Stimulated activated CD8-positive, alpha-beta memory T cell treated with anti-CD3 and anti-CD28 coated beads, Interleukin-4, amount 100 ng/mL, for 24 hours (primary cell): ENCODE measurements at places on chromosomes 1 and 21.

DNA sequence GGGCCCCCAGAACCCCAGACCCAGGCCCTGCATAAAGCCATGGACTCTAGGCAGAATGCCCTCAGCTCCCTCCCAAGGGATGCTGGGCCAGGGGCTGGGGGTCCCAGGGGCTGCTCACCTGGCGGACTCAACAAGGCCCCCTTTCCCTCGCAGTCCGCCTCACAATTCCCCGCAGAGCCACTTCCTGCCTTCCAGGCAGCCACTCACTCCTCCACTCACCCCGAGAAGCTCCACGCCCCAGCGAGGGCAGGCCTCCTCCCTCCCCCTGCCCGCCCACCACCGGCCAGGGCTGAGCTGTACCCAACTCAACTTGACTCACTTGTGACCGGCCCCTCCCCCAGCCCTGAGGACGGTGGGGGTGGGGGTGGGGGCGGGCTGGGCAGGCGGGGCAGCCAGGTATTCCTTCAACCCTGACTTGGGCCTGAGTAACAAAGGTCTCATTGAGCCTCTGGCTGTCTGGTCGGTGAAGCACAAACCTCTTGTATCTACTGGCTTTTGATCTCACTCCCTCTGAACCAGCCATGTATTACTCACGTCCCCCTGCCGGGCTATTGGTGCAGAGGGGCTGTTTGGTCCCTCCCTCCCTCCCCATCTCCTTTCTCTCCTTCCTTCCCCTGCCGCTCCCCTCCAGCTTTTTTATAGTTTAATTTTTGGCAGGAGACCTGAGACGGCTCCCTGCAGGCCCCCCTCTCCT lies 5.9 kb downstream of the BLACAT1 start:
- peak; percentile 37 for DNase-seq

DNA sequence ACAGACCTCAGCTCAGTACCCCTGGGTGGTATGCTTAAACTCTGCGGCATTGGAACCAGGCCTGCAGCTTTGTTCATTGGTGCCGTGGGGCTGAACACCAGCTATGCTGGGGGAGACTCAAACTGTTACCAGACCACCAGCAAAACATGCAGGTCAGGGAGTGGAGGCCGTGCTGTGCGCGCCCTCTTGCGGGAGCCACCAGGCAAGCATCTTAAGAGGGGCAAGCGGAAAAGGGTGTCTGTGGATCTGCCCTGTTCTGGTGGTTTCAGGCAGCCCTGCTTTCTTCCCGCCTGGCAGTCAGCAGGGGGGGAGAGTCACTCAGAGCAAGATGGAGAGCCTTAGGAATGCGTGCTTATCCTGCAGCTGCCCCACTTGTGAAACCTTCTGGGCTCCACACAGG lies 276.9 kb upstream of the ZRANB2 start:
- no peak for DNase-seq

DNA sequence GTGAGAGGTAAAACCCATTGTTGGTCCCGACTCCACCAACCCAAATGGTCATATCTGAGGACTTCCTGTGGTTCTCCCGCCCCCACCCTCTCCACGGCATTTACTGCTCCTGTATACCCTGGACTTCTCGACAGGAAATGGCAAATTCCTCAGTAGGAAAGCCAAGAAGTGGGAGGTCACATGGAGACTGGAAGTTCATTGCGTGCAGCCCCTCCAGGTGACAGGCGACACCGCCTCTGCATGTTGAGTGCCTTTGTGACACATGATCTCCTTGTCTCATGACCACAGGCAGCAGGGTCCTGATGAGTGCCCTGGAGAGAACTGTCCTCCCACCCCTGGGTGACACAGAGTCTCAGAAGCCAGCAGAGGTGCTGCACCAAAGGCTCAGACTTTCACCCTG lies 24.2 kb downstream of the ERG start:
- DNase-seq, result no peak

DNA sequence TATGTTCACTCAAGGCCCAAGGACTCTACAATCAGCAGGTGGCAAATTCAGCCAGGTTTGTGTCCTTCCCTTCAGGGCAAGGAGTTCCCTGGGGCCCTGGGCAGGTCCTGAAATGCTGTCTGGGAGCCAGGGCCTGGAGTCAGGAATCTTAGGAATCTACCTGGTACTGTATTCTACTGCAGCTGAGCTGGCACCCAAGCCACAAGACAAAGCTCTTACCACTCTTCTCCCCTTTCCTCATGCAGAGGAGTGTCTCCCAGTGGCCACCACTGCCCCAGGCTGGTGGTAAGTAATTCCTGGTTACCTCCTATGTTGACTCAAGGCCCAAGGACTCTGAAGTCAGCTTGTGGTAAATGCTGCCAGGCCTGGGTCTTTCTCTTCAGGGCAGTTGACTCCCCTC lies 153.4 kb downstream of the NRIP1 start:
- no peak for DNase-seq

DNA sequence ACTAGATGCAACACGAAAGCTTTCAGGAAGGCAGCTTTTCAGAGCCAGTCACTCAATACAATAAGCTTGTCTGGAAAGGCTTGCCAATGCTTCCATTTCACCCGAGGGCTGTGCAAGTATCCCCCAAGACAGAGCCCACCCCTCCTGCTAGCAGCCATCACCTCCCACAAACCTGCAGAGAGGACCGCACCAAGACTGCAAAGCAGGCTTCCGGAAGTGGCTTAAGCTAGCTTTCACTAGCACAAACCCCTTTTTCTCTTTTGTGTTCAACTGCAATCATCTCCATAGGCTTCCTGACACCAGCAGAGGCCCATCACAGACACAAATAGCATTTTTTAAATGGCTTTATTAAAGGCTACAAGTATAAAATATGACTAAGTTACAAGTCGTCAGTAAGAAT lies 31.5 kb downstream of the C1orf198 start:
- DNase-seq, result no peak

DNA sequence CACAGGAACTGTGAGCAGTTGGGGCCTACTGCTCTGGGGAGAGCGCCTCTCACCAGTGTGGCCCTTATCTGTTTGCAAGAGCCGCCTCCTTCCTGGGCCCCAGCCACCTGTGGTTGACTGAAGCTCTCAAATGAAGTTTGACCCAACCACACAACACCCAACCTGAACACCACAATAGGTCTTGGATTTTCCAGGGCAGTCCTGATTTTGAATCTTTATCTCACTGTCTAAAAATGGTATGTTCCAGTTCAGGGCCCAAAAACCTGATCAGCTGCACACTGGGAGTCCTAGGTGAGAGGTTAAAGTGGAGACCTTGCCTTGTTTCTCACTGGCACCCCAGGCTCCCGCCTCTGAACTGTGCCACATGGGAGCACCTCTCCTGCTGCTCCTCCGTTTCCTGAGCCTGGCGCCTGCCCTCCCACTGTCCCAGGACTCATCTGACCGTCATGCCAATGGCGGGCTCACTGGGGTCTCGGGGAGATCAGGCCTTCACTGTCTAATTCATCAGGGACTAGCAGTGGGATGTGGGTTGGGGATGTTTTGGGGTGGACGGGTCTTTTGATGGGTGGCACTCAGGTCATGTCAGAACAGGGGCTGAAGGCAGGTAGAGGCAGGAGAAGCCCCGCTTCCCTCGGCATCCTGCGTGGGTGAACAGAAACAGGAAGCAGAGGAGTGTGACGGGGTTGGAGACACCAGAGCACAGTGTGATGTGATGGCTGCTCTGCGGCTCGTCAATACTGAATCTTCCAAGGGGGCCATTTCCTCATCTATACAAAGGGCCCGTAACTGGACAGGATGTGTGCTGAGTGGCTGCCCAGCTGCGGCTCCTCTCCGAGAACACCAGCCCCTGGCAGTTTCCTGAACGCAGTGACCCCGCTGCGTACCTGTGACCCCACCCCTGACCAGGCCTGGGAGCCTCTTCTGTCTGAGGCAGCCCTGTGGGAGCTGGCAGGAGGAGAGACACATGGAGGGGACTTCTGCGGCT lies 59.6 kb upstream of the ITPKB start:
- peak; percentile 45 for DNase-seq

GRCh38 chr1:67264899-67265298 lies 42.8 kb upstream of the IL12RB2 start:
- no peak for DNase-seq

DNA sequence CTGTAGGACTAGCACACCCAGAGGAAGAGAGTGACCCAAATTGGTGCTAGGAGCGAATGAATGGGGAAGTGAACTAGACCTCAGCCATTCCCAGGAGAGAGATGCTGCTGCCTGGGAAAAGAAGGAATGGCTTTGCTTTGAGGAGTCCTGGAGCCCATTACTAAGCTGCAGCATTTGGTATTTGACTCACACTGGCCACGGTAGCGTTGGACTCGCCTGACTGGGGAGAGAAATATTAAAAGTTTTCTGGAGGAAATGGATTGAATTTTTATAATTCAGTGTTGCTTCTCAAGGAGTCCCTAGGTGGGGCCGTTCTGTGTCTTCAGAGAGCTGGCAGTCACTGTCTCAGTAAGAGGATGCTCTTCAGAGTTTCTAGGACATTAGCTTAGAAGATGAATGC lies 40.2 kb downstream of the PIK3CD start:
- no peak for DNase-seq

- no peak for DNase-seq
Measured at GRCh38 chr1:36761113-36761512, 273.2 kb downstream of the GRIK3 start.
